ENCODE measurements at places on chromosomes 4 and X.

GRCh38 chrX:110440016-110440805 lies 81.6 kb downstream of the RTL9 start:
- DNase-seq = no peak

GRCh38 chrX:13747836-13748235 lies 13.3 kb downstream of the OFD1 start:
- peak; percentile 21 for DNase-seq

- DNase-seq = no peak
These were observed 837.9 kb upstream of the LCORL start for GRCh38 chr4:18859468-18859867.

DNA sequence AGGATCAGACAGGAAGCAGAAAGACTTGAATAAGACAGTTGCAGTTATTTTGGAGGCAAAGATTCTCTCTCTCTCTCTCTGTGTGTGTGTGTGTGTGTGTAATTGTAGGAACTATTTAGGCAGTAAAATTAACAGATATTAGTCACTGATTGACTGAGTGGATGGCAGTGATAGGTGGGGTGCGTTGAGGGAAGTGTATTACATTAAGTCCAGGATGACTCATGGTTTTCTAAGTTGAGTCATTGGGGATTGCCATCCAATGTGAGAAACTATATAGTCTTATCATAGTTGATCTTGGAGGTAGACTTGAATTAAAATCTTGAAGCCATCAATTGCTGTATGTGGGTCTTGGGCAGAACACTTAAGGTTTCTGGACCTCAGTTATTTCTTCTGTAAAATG lies 75.4 kb downstream of the AR start:
- DNase-seq = peak; percentile 51

- DNase-seq = no peak
These were observed 43.5 kb downstream of the LHFPL1 start for GRCh38 chrX:112636288-112636687.

- DNase-seq = no peak
These were observed 212.0 kb upstream of the AFF2 start for GRCh38 chrX:148288451-148288850.

DNA sequence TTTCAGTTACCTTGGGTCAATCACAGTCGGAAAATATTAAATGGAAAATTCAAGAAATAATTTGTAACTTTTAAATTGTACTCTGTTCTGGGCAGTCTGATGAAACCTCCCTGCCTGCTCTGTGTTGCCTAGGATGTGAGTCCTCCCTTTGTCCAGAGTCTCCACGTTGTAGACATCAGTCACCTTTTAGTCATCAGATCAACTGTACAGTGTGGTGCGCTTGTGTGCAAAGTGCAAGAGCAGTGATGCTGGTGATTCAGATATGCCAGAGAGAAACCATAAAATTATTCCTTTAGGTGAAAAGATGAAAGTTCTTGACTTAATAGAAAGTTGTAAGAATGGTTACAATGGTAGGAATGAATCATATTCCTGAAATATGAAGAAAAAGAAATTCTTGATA lies 1.4 kb downstream of the SPATA4 start:
- no peak for DNase-seq

DNA sequence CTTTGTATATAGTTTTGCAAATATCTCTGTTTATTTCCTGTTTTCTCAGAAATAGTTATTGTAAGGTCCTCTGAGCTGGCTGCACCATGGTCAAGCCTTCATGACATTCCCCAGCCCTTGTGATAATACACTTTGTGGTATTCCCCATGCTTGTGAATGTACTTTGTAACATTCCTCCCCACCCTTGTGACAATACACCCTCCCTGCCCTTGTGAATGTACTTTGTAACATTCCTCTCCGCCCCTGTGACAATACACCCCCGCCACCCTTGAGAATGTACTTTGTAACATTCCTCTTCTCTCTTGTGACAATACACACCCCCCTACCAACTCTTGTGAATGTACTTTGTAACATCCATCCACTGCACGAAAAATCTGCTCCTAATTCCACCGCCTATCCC lies 530.7 kb downstream of the CENPC start:
- DNase-seq = no peak

DNA sequence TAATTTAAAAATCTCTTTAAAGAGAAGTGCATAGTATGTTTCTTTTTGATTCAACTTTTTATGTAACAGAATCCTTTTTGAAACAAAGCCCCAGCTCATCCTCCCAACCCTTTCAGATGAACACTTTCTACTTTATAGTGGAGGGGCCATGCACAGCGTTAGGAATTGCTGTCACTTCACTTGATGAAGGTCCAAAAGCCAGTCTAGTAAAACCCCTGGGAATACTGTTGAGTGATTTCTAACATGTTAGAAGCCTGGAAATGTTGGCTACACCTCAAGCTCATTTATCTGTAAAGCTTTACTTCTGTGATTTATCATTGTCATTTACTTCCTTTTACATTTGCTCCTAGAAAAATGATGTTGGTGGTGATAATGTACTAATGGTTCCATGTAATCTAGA lies 1608.9 kb upstream of the TENM3 start:
- DNase-seq = no peak

- no peak for DNase-seq
These were observed 41.5 kb upstream of the FAT1 start for GRCh38 chr4:186765138-186765537.

DNA sequence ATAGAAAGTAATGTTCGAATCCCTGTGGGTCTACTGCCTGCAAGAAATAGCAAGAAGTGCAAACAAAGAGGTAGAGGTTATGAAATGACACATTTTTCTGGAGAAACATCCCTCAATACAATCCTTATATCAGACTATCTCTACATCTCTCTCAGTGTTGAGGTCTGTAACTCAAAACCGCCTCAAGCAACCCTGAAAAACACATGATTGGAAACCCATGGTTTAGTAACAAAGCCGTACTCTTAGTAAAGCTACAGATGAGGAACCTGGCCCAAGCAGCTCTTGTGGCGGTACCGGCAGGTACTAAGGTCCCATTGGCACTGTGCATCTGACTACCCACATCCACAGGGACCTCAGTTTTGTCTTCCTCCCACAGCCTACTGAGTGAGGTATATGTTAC lies 53.9 kb downstream of the IRF2 start:
- no peak for DNase-seq

GRCh38 chr4:163164591-163164990 lies 2.1 kb downstream of the NAF1 start:
- DNase-seq = no peak

GRCh38 chr4:110989125-110989524 lies 366.2 kb upstream of the PITX2 start:
- DNase-seq = no peak

- DNase-seq = no peak
These were observed 2.9 kb downstream of the HDAC8 start for GRCh38 chrX:72569786-72570185.

DNA sequence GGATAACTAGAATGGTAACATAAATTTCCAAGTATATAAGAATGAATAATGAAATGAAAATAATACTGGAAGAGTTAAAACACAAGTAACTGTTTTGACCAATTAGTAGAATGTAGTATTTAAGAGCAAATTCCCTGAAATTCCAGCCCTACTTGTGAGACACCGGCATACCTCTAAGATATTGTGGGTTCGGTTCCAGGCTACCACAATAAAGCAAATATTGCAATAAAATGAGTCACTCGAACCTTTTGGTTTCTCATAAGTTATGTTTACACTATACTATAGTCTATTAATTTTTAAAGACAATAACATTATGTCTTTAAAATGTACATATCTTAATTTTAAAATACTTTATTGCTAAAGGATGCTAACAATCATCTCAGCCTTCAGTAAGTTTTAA lies 15.2 kb upstream of the IQCM start:
- DNase-seq = no peak

GRCh38 chr4:75736862-75737261 lies 12.5 kb downstream of the USO1 start:
- no peak for DNase-seq

- no peak for DNase-seq
These were observed 34.2 kb downstream of the RAI2 start for GRCh38 chrX:17826609-17827496.

GRCh38 chr4:77360451-77360850 lies 203.4 kb downstream of the CCNG2 start:
- peak; percentile 2 for DNase-seq

DNA sequence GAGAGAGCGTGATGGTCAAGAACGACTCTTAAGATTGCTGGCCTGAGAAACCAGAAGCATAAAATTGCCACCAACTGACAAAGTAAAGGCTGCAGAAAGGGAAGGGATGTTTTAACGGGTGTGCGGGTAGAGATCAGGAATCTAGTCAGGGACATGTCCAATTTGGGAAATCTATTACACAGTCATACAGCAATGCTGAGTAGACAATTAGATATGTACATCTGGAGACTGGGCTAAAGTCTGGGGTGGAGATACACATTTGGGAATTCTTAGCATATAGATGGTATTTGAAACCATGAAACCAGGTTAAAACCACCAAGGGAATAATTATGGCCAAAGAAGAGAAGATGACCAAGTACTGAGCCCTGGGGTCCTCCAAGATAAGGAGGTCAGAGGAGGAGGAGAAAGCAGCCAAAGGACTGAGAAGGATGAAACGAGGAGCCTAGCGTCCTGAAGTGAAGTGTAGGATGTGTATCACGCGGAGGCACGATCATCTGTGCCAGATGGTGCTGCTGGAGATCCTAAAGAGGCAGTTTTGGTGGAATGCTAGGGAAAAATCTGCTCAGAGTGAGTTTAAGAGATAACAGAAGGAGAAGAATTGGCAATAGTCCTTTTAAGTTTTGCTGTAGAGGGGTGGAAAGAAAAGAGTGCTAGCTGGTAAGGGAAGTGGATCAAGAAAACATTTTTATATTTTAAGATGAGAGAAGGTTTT lies 36.5 kb downstream of the SEC24D start:
- no peak for DNase-seq

GRCh38 chrX:13752141-13752540 lies 17.6 kb downstream of the OFD1 start:
- DNase-seq = no peak

DNA sequence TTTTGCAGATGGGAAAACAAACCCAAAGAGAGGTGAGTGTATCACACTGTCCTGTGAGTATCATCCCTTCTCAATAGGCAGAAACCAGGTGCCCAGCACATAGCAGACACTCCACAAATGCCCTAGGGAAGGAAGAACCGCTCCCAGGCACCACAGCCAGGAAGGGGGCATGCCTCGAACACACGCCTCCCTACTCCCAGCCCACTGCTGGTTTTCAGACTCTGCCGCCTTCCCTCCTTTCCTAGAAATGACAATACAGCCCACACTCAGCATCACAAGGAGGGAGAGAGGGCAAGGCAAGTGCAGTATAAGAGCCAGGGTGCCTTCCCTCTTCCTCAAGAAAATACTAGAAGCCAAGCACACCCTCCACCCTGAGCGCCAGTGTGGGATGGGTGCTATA lies 16.2 kb downstream of the JAKMIP1 start:
- no peak for DNase-seq

DNA sequence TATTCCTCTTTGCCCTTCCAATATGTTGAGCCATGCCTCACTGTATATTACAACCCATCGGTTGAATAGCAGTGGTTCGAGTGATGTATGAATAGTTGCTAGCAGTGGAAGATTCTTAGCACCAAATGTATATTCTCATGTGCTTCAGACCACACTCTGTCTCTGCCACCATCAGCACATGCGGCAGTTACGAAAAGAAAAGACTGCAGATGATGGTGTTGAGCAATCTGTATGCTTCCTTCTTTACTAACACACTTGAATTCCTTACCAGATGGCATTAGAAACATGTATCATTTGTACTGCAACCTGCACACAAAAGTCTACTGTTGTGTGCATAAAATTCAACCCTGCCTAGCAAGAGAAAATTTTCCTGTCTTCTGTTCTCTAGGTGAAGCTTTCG lies 214.6 kb downstream of the ENOX2 start:
- no peak for DNase-seq

DNA sequence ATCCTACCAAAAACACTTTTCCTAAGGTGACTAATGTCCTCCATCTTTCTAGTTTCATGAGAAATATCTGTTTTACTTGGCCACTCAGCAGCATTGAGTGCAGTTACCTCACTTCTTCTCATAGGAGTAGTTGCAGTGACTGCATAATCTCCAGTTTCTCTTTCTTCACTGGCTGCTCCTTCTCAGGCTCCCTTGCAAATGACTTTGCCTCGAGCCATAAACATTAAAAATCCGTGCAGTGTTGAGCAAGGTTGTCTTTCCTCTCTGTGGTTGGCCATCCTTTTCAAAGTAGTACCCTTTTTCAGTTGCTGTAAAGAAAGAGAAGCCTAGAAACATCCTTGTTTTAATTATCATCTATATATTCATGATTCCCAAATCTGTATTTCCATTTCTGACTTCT lies 10.2 kb upstream of the PRKG2 start:
- no peak for DNase-seq

GRCh38 chrX:45807572-45808425 lies 607.1 kb upstream of the DIPK2B start:
- no peak for DNase-seq

GRCh38 chr4:121156822-121157769 lies 7.0 kb downstream of the TNIP3 start:
- no peak for DNase-seq

- DNase-seq = no peak
These were observed 204.5 kb downstream of the SLC7A11 start for GRCh38 chr4:138037696-138038095.

DNA sequence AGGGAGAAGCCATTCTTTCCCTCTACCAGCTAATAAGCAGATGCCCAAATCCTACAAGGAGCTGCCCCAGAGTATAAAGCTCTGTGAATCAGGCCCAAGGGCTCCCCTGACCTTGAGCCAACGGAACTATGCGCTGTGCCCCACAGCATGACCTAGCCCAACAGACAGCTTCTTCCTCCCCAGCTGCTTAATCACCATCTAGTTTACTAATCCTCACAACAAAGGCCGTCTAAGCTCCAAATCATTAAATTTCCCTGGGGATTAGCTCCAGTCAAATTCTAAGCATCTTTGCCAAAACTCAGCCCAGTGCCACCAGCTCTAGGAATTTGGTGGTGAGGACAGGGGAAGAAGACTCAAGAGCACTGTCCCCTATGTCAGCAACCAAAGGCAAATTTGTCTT lies 113.1 kb downstream of the SHROOM4 start:
- no peak for DNase-seq

- DNase-seq = no peak
These were observed 52.4 kb downstream of the AFF2 start for GRCh38 chrX:148552775-148553174.

- DNase-seq = no peak
These were observed 18.4 kb downstream of the SNX25 start for GRCh38 chr4:185227713-185228278.
